ENCODE measurements at places on chromosomes 5 and 9.

DNA sequence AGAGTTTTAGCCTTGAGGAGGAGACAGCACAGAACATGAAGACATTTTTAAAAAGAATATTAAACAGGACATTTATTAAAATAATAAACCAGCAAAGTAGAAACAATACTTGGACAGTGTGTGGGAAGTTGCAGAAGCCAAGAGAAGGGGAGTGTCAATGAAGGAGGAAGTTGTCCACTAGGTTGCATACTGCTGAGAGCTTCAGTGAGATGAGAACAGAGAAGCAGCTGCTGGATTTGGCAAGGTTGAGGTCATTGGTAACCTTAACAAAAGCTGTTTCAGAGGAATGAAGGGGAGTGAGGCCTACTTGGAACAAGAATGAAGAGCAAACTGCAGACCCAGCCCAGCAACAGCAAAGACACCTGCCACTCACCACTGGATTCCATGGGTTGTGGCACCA, 11.4 kb downstream of the BHMT start:
- no peak for DNase-seq

GRCh38 chr9:78695519-78695918, 398.6 kb downstream of the PSAT1 start:
- no peak for DNase-seq

DNA sequence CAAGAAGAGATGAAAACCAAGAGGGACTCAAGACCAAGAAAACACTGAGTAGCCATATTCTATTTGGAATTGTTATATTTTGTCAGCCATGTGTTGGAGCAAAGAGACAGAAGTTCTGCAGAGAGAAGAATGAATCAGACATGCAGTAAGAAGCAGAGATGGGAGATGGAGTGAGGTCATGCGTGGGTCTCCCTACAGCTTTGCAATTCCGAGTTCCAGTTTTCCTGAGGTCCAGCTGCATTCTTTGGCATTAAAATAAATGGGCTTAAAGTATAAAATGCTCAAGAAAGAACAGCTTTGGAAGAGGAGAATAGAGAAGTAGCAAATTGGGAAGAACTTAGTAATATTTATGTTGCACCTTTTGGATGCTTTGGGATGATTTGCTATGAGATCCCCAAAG, 361.6 kb downstream of the NPR3 start:
- DNase-seq = no peak

- no peak for DNase-seq
Measured at GRCh38 chr5:163310997-163311396, 126.4 kb upstream of the CCNG1 start.

DNA sequence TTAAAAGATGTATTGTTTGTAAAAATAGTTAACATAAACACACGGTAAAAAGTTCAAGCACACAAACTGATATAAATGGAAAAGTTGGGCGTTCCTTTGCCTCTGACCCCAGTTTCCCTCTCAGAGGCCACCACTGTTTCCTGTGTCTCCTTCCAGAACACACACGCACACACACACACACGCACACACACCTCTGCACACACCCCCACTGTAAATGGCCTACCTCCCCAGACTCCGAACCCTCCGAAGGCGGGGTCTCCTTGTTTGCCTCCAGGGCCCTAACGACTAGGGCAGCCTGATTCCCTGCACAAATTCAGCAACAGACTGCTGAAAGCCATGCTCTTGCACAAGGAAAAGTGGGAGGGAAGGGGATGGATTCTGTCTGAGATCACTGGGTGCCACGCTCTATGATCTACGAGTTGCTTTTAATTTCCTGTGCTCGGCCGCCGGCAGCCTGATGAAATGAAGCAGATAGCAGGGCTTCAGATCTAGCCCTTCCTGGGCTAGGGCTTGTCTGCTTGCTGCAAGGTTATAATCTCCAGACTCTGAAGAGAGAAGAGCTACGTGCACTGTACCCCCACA, 184.0 kb upstream of the IL12B start:
- DNase-seq = no peak

Data from activated T-helper 1 cell treated with anti-CD3 and anti-CD28 coated beads, Interleukin-2, amount 50 U/mL, for 16 hours (primary cell).